ENCODE measurements at places on chromosomes 2 and 18.

GRCh38 chr2:219405451-219405850 lies 12.7 kb upstream of the DES start:
- no peak for DNase-seq

DNA sequence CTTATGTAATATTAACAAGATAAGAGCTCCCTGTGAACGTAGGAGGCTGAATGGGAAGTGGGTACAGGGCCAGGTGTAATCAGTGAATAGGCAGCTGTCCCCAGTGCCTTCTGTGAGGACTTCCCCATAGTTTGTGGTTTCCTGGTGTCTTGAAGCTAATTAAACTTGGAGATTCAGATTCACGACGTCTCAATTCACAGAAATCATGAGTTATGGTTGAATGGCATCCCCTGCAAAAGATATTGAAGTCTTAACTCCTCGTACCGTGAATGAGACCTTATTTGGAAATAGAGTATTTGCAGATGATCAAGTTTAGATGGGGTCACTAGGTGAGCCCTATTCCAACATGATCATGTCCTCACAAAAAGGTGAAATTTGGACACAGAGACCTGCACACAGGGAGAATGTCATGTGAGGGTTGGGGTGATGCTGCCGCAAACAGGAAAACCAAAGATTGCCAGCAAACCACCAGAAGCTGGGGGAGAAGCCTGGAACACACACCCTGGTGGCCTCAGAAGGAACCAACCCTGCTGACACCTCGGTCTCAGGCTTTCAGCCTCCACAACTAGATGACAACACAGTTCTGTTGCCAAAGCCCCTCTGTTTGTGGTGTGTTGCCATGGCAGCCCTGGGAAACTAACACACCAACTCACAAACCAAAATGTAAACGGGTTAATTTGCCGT lies 13.2 kb downstream of the ARL4C start:
- DNase-seq = peak; percentile 75

DNA sequence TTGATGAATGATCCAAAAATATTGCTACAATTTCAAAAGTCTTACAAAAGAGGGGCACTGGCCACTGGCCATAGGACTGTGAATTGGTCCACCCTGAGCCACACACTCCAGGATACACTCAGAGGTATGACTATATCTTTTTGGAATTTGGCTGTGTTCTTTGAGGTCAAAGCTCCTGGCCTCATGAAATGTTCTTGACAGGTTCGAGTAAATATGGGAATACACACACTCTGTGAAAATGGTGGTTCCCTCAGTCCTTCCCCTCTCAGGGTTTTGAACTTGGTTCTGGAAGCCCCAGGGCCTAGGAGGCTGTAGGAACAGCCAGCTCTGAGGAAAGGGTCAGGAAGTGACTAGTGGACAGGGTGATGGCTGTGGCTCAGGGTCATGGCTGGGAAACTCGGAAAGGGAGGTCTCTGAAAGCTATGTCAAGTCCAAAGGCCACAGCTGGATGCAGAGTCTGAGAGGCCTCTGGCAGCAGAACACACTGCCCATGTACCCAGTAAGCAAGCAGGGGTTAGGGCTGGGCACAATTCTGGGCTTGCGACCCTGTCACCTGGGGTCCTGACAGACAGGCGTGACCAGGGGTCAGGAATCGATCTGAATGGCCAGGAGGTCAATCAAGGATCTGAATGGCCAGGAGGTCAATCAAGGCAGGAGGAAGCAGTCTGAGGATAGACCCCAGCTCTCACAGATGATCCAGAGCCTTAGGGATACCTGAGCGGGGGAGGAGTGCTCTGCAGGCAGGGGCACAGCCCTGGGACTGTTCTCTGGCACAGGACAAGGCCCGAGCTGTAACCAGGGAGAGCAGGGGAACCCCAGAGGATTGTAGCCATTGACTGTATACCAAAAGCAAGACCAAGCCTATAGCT lies 223.4 kb upstream of the SMAD2 start:
- no peak for DNase-seq

GRCh38 chr2:143684551-143685320 lies 555.5 kb downstream of the ARHGAP15 start:
- DNase-seq = no peak

- DNase-seq = no peak
Observed at GRCh38 chr2:127124426-127124825, 17.5 kb upstream of the BIN1 start.

GRCh38 chr2:55115761-55116597 lies 65.7 kb upstream of the RTN4 start:
- no peak for DNase-seq

DNA sequence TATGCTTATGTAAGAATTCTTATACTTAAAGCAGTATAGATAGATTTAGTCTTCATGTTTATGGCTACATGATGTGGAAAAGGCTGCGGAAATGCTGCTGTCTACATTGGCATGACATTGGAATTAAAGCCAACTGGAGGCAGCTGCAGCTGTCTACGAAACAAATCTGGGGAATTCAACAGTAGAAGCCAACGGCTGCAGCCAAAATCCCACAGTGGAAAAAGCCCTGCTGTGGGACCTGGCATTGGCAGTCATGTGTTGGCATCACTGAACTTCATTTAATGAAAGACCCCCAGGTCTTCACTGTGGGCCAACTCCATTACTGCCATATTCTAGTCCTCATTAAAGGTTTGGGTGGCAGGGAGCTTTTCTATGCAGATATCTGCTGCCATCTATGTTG lies 223.6 kb downstream of the SLC8A1 start:
- no peak for DNase-seq

DNA sequence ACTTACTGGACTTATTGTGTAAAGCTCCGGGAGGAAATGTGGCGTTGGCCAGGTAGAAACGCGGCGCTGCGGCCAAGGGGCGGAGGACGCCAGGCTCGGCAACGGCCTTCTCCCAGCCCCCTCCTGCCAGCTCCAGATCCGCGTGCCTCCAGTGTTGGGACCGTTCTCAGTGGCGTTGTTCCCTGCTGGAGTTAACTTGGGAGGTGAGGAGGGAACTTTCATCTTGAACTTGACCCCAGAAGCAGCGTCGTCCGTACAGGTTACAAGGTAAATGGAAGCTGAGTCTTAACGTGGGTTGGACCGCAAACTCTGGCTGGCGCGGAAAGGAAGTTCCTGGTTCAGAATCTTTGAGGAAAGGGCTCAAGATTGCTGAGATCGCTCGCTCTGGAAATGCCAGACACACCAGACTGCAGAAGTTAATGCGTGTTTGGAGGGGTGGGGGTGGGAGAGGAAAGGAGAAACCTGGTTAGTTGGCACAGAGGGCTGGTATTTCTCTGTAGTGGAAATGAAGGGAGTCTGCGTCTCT lies 1.3 kb downstream of the TANC1 start:
- no peak for DNase-seq

DNA sequence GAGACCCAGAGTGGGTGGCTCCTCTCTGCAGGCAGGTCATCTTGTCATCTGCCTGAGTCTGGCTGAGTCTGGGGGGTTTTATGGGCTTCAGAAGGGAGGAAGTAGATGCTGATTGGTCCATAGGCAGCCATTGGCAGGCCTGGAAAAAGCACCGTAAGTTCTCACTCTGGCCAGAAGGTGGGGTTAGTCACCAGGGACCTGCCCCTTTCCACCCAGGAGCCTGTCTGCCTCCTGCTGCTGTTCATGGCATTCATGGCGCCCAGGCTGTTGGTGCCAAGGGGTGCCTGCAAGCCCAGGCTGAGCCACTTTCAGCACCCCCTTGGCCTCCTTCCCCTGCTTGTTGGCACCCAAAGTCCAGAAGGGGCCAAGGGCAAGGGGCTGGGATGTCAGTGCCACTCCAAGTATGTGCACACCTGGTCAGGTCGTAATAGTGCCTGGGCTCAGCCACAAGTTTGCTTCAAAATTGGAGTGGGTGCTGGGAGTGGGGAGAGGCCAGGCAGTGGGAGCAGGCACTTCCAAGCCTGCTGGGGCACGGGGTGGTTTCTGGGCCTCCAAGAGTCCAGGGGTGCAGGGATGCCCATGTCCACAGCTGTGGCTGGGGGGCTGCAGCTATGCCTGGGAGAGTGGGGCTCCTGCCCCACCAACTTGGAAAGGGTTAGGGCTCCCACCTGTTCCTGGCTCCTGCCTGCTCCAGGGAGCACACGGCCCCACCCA lies 178.1 kb downstream of the FAM210A start:
- DNase-seq = no peak

DNA sequence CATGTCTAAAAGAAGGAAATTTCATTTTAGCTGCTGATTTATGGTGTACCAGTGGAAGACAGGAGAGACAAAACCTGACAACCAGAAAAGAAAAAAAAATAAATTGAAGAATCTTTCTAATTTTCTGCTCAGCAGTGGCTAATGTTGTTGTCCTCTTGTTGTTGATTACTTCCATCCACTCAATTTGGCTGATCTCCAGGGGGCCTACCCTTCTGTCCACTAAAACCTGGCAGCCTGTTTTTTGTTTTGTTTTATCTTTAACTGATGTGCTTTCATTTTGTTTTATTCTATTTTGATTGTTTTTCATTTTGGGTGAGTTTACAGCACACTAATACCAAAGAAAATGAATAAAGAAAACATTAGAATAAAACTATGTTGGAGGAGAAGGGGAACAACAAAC lies 27.4 kb downstream of the TFPI start:
- DNase-seq = no peak

GRCh38 chr2:166133653-166134052 lies 5.8 kb upstream of the SCN1A start:
- DNase-seq = no peak

GRCh38 chr18:78630981-78631510 lies 348.6 kb upstream of the SALL3 start:
- no peak for DNase-seq

GRCh38 chr2:108536133-108536780 lies 2.0 kb downstream of the LIMS1 start:
- DNase-seq = no peak

DNA sequence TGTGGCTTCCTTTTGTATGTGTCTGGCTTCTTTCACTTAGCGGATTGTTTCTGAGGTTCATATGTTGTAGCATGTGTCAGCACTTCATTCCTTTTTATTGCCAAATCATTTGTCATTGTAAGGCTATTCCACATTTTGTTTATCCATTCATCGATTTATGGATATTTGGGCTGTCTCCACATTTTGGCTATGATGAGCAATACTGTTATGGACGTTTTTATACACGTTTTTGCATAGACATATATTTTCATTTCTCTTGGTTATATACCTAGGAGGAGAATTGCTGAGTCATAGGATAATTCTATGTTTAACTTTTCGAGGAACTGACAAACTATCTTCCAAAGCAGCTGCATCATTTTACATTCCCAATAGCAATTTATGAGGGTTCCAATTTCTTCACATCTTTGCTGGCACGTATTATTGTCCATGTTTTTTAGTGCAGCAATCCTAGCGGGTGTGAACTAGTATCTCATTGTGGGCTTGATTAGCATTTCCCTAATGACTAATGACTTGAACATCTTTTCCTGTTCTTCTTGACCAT lies 48.1 kb upstream of the TBC1D8 start:
- DNase-seq = no peak

DNA sequence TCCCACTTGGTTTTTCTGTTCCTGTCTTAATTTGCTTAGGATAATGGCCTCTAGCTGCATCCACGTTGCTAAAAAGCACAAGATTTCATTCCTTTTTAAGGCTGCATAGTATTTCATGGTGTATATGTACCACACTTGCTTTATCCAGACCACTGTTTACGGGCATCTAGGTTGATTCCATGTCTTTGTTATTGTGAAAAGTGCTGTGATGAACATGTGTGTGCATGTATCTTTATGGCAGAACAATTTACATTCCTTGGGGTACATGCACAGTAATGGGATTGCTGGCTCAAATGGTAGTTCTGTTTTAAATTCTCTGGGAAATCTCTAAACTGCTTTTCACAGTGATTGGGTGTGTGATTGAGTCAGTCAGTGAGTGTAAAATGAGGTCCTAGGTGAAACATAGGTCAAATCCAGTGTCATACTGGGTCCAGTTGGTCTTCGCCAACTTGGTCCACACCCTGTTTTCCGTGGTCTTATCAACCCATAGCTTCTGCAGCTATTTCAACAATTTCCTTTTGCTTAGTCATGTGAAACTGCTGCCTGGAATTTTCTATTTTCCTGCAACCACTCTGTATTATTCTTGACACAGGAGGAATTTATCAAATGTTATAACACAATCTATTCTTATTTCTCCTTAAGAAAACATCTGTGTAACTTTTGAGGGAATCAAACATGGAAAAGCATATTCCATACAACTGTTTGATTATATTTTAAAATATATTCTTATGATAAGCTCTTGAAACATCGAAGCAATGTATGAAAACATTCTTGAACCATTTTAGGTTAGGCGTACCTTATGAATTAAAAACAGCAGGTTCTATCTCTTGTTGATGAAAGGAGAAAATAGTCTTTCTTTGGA lies 82.9 kb downstream of the ADCYAP1 start:
- no peak for DNase-seq

- DNase-seq = peak; percentile 10
Observed at GRCh38 chr2:143282684-143283083, 153.5 kb downstream of the ARHGAP15 start.

DNA sequence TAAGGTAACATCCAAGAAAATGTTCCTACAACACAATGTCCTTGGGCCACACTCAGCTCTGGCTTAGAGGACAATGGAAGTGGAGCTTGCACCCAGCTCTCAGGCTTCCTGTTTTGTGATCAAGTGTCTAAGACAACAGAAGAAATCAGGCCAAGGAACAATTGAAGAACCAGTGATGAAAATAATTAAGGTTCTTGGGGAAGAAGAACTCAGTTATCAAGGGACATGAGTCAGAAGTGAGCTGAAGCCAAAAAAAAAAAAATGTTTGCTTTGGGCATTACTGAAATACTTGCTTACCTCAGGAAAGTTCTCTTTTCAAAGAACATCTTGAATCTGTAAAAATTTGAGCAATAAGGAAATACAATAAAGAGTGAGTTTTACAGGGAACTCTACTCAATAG lies 299.0 kb downstream of the FBXO15 start:
- DNase-seq = no peak

DNA sequence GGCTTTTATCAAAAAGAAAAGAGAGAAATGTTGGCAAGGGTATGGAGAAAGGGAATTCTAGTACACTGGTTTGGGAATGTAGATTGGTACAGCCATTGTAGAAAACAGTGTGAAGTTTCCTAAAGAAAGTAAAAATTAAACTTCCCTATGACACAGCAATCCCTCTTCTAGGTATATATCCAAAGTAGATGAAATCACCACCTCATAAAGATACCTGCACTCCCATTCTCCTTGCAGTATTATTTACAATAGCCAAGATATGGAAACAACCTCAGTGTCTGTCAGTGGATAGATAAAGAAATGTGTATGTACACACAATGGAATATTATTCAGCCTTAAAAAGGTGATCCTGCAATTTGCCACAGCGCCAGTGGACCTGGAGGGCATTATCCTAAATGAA lies 147.2 kb upstream of the NOSTRIN start:
- no peak for DNase-seq

DNA sequence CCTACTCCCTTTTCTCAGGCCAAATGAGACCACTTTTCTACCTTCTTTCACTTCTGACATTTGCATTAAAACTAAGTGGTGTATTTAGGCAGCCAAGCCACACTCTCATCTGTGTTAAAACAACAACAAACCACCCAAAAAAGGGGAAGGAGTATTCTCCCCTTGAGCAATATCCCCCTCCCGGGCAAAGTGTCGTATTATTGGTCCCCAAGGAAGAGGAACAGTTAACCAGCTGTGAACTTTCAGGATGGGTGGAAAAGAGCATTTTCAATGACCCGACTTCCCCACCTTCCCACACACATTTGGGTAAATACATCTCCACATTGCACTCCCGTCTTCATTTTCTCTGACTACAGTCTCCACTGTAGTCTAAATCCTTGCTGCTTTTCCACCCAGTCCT lies 44.3 kb downstream of the FEZ2 start:
- no peak for DNase-seq
